ENCODE measurements at places on chromosomes 12 and 14.

DNA sequence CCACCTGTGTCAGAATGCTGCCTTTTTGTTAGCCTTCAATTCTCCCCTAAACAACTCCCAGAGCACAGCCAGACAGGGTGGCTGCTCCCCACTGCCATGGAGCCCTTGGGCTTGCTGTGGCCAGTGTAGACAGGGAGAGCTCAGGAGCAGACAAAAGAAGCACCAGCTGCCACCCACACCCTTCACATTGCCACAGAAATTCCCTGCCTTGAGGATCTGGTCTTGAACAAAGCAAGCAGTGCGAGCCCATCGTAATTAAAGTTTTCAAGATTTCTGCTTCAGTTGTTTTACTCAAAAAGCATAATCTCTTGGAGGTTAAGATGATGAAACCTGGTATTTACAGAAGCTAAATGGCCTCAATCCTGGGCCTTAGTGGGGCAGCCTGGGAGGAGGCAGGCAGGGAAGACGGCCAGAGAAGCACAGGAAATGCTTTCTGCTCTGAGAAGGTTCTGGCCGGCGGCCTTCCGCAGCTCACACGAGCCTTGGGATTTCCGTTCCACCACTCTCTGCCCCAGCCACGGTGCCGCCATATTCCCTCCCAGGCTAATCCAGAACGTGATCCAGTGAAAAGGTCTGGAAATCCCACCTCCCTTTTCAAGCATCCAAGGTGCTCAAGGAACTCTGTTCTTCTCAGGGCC is 535.2 kb downstream of the BCL11B start:
- DNase-seq: no peak

DNA sequence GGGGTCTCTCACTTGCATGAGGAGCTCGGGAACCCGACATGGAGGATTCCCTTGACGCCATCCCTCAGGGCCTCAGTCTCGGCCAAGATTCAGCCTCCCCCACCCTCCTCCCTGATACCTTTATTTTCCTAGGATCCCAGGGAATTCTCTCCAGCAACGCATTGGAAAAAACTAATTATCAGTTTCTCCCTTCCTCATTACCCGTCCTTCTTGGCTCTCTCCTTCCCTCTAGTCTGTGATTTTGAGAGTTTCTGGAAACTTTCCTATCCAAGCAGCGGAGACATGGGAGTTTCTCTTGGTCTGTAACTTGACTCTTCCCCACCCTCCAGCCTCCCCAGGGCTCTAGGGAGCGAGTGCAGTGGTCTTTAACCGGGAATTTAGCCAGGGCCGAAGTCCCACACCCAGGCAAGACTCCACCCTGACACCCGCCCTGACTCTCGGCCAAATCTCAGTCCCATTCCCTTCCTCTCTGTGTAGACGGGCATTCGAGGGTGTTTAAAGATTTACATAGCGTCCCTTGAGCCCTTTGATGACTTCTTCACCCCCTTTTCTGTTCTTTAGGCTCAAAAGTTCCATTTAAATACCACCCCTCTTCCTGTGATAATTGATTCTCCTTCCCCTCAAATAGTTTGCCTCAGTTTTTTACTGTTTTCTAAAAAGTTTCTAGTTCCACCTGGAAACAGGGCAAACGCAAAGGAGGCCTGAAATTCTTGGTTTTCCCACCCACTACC is 6.7 kb downstream of the HOXC5 start:
- no peak for DNase-seq

DNA sequence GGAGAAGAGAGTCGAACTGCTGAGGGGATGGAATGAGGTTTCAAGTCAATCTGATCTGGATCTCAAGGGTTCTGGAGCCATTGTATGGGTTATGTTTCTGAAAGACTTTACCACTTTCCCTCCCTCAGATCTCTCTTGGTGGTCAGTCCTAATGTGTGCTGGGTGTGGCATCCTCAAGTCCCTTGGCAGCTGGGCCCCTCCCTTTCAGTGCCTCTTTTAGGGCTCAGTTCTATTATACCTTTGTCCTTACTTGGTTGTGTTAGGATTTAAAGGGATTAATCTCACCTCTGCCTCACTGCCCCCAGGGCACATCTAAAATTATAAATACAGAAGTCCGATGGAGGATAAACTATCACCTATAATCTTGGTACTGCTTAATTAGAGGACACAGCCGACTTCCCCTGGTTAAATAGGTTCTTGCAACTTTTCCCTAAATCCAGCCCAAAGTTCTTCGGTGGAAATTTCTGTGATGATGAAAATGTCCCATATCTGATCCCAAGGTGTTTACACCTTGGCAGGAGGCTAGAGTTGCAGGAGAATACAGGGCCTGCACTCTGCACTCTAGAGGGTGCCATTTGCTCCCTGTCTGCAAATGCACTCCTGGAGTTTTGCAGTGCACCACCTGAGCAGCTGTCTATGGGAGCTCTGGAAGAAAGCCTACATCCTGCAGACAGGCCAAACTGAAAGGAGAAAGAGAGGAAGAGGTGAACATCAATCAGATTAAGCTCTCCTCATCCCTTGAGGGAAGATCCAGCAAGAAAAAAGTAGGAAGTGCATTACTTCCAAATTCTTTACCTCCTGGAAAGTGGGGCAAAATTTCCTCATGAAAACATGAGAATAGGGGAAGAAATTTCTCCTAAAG is 106.8 kb downstream of the NUAK1 start:
- DNase-seq: no peak

- no peak for DNase-seq
Measured at GRCh38 chr12:76329159-76329558, 19.1 kb downstream of the BBS10 start.

- no peak for DNase-seq
Measured at GRCh38 chr12:124829708-124830304, 33.9 kb downstream of the SCARB1 start.

DNA sequence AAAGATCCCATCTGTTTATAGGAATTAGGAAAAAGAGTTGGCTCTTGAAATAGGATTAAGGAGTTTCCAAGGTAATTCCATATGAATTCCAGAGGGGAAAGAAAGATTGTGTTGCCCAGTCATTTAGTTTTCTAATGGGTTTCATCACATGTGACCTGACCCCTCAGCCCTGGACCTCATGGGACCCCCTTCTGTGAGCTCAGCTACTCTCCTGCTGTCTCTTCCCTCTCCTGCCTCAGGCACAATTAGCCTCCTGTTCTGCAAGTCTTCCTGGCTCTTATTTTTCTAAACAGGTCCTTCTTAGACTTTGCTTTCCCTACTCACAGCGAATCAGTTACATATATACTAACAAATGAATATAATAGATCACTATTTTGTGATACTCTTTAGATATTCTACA is 237.7 kb downstream of the TRHDE start:
- DNase-seq: no peak

- DNase-seq: no peak
Measured at GRCh38 chr14:81400852-81401251, 728 bp upstream of the STON2 start.

DNA sequence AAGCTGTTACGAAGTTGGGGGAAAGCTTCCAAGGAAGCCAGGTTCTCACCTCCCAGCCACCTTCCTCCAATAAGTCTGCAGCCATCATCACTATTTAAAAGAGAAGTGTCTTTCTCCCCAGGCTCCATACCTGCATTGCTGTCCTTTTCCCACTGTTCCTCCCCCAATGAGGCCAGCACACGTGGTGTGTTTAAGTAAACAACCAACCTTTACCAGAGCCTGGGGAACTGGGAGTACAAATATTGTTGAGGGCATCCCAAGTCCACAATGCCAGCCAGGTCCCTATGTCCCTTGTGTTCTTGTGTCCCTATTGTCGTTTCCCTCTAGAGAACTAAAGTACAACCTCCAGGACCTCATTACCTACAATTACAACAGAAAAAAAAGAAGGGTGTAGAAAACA is 49.2 kb upstream of the PNMA1 start:
- DNase-seq: no peak

GRCh38 chr12:3157581-3158323 is 80.6 kb downstream of the TSPAN9 start:
- no peak for DNase-seq

GRCh38 chr14:94593749-94594431 is 12.7 kb downstream of the SERPINA5 start:
- DNase-seq: no peak

DNA sequence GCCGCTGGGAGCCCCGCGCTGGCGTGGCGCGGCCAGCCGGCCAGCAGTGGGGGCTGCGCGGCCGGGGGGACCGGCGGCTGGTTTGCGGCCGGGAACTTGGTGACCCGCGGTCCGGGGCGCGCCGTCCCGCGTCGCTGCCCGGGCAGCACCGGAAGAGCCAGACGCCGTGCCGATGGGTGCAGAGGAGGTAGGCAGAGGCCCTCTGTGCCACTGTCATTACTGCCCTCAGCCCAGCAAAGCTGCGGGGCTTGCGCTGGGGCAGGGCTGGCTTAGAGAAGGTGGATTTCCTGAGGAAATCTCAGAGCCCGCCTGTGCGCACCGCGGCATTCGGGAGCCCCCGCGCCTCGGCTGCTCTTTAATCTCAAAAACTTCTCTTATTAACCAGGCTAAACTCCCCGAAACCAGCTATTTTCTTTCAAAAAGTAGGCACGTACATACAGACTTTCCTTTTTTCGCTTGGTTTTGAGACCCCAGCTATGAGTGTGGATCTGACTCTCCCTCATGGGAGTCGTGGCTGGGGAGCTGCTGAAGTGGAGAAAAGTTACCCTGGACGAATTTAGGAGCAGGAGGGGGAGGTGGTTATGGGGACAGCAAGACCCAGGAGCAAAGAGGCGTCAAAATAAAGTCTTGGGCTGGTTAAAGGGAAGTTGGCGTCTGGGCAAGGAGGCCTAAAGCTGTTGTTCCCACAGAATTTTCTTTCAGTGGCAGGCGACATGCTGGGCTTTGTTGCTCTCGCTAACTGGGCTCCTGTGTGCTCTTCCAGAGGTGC is 802 bp downstream of the SUSD6 start:
- no peak for DNase-seq

- no peak for DNase-seq
Measured at GRCh38 chr12:88566430-88566829, 13.8 kb downstream of the KITLG start.

- no peak for DNase-seq
Measured at GRCh38 chr12:6538420-6539313, 4.3 kb downstream of the GAPDH start.

- no peak for DNase-seq
Measured at GRCh38 chr12:109773384-109774011, 59.7 kb downstream of the TRPV4 start.

GRCh38 chr14:23615856-23616255 is 20.3 kb upstream of the DHRS2 start:
- DNase-seq: no peak

GRCh38 chr14:105148604-105149145 is 19.9 kb downstream of the JAG2 start:
- no peak for DNase-seq

DNA sequence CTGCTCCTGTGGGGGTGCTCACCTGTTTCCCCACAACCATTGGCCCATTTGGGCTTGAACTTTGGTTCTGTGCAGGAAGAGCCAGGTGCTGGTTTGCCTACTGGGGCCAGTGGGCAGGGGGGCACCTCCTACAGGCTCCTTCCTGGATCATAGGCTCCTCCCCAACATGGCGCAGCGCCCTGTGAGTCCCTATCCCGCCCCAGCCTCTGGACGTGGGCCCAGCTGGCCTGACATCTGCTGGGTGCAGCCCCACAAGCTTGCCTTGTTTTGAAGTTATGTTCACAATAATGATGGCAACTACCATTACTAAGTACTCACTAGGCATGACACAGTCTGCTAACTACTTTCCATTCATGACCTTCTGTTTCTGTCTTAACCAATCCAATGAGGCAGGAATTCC is 147.8 kb downstream of the RBM19 start:
- no peak for DNase-seq

DNA sequence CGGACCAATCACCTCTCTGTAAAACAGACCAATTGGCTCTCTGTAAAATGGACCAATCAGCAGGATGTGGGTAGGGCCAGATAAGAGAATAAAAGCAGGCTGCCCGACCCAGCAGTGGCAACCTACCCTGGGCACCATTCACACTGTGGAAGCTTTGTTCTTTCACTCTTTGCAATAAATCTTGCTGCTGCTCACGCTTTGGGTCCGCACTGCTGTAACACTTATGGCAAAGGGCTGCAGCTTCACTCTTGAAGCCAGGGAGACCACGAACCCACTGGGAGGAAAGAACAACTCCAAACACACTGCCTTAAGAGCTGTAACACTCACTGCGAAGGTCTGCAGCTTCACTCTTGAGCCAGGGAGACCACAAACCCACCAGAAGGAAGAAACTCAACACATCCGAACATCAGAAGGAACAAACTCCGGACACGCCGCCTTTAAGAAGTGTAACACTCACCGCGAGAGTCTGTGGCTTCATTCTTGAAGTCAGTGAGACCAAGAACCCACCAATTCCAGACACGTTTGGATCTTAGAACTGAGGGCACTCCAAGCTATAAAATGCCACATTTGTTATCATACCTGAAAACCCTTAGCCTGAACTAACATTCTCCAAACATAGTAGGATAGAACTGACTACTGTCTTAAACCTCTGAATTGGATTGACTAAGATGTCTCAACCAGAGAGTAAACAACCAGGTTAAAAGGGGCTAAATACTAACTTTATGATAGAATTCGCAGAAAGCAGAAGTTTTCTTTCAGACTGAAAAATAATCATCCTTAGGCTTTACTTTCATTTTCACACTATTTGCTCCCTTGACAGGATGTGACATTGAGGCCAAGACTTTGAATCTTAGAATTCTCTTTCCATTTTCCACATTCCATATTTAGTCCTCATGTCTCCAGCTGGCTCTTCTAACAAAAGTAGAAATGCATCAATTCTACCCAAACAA is 33.6 kb downstream of the CDKL1 start:
- no peak for DNase-seq

DNA sequence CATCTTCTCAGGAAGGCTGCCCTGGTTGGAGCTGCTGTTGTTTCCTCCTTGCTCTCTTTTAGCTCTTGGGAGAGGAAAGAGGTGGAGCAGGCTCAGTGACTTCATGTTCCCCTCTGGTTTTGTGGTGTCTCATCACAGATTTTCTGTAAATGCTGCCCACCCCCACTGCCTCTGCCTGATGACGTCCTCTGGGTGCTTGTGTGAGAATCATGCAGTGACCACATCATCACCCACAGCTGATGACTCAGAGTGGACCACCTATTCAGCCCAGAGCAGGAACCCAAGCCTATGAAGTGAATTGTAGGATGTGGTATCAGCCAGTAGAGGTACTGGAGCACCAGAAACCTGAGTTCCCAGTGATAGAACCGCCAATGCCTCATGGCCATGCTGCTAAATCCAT is at the start of gene GZMB:
TSS of gene GZMB (minus strand) at position 33 of the 400 bp plus-strand sequence. CDS start at position 3, 30 bp downstream.
- no peak for DNase-seq

DNA sequence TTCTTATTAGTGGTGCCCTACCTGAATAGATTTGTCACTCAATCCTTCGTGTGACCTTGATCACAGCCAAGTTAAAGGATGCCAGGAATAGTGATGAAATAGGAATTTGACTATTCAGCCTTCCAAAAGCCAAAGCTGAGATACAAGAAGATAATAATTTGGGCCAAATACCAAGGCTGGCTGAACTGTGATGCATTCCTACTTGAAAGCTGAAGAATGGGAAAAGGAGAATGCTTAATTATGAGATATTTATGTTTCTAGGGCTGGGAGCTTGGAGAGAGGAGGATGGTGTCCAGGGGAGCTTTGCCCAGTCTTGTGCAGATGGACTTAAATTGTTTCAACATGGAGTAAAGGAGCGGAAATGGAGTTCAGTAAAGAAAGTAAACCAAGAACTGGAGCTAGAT is 5.2 kb downstream of the RNASE7 start:
- DNase-seq: no peak

GRCh38 chr14:22561661-22562579 is 27.1 kb downstream of the DAD1 start:
- DNase-seq: no peak

GRCh38 chr14:20580242-20580641 is 7.6 kb downstream of the RNASE11 start:
- no peak for DNase-seq

- DNase-seq: no peak
Measured at GRCh38 chr12:122646517-122647217, 56.5 kb downstream of the HCAR2 start.

GRCh38 chr14:74198441-74199234 is 40.6 kb upstream of the VSX2 start:
- no peak for DNase-seq
